ENCODE measurements at places on chromosomes 11 and 22.

- no peak for DNase-seq
Observed at GRCh38 chr22:36713436-36713835, 9.9 kb upstream of the CACNG2 start.

DNA sequence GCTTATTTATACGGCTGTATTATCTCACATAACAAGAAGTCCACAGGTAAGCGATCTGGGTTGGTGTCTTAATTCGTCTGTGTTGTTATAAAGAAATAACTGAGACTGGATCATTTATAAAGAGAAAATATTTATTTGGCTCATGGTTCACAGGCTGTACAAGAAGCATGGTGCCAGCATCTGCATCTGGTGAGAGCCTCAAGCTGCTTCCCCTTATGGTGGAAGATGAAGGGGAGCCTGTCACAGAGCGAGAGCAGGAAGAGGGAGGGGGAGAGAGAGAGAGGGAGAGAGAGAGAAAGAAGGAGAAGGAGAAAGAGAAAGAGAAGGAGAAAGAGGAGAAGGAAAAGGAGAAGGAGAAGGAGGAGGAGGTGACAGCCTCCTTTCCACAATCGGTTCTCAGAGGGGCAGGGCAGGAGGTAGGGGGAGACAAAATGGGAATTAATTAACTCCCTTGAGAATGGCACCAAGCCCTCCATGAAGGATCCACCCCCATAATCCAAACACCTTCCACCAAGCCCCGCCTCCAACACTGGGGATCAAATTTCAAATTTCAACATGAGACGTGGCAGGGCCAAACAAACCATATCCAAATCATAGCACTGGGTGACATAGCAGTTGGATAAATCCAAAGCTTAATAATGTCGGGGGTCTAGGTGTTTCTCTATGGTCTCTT is 15.0 kb upstream of the TRIM44 start:
- no peak for DNase-seq

DNA sequence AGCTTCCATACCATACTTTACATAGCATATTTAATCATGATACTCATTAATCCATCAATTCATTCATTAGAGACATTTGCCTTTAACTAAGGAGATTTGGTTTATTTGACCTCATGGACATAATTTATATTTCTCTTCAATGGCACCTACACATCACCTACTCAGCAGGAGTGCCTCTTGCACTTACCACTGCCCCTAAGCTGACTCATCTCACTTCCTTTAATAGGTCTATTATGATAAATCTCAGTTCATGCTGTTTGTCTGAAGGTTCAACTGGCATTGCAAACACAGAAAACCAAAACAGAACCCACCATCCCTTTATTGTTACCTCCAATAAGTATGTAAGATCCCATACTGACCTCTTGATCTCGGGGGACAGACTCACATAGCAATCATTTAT is 186.7 kb downstream of the LUZP2 start:
- DNase-seq: no peak

DNA sequence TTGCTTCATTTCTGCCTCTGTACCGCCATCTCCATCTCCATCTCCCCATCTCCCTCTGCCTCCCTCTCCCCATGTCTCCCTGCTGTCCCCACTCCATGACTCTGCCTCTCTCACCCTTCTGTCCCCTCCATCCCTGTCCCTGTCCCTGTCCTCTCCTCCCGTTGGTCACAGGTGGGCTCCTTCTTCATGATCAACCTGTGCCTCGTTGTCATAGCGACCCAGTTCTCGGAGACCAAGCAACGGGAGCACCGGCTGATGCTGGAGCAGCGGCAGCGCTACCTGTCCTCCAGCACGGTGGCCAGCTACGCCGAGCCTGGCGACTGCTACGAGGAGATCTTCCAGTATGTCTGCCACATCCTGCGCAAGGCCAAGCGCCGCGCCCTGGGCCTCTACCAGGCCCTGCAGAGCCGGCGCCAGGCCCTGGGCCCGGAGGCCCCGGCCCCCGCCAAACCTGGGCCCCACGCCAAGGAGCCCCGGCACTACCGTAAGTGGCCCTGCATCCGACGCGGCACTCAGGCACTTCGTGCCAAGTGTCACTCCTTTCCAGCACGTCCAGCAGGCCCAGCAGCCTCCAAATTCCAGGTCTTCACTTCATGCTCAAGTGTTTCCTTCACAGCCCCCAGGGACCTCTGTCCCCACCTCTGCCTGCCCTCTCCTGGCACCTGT is 76.0 kb downstream of the CACNA1I start:
- no peak for DNase-seq

DNA sequence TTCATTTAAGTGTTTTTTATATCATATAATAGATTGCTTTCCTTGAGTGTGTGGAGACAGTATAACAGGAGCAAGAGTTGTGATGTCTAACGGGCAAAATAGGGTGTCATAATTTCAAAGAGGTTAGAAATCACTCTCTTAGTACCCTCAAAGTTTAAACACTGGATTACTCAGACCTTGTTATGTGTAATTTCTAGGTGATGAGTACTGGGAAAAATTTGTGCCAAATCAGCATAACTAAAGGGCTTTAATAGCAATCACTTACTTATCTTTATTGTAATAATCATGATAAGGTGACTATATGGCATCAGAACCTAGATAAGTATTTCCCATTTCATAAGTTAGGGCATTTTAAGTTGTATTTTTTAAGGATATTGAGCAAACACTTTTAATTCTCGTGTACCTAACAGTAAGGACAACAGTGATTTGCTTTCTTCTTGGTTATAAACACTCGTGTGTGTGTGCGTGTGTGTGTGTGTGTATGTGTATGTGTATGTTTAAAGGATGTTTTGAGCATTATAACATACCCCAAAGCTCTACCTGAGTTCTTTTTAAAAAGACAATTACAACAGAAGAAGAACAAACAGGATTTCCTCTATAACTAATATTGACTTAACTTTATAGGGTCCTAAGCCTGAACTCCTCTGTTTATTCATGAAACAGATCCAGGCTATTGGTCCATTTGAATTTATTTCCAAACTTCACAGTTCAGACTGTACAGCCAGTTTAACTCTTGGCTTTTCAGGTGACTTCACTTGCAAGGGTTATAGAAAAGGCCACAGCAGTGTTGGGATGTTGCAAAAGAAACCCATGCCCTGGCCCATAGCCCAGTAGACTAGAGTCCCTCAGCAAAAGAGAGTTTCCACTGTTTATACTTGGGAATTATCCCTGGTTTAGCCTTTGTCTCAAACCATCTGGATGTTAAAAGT is 23.7 kb upstream of the PDE3B start:
- DNase-seq: no peak
